ENCODE measurements at places on chromosomes 1 and 21.
A peak's percentile ranks its signal among the peaks of the same experiment; 100 is the strongest.

- no peak for DNase-seq
These were observed 22.9 kb downstream of the HTR1D start for GRCh38 chr1:23194119-23194984.

DNA sequence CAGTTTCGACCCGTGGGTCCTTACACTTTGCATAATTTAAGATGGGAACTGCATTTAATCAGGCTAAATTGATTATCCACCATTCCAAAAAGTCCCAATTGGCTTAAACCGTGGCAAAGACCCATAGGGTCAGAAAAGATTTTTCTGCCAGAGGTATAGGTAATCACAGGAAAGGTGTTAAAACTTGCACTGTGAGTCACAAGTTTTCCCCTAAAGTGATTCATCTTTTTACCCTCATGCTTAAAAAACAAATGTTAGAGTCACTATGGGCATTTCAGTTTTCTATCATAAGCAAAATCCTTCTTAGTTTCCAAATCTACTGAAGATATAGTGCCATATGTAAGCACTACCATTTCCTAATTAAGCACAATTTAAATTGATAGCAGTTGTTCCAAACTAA is 1079.8 kb downstream of the ADGRL2 start:
- DNase-seq = no peak

- DNase-seq = peak; percentile 13
These were observed 162.7 kb upstream of the COL6A1 start for GRCh38 chr21:45818904-45819285.

DNA sequence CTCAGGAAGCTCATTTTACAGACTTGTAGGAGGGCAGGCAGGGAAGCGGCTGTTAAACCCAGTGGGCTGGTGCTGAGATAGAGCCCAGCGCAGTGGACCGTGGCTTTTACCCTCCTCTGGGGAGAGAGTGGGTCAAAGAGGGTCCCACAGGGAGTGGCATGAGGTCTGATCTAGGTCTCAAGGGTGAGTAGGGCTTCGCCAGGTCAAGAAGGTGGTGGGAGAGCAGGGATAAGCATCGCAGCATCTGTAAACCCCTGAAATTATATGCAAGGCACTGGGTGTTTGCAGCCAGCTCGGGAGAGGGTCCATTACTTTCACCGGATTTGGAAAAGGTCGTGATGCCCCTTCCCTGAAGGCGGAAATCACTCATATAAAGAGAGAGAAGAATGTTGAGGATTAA is 89.1 kb downstream of the ZSCAN20 start:
- no peak for DNase-seq

DNA sequence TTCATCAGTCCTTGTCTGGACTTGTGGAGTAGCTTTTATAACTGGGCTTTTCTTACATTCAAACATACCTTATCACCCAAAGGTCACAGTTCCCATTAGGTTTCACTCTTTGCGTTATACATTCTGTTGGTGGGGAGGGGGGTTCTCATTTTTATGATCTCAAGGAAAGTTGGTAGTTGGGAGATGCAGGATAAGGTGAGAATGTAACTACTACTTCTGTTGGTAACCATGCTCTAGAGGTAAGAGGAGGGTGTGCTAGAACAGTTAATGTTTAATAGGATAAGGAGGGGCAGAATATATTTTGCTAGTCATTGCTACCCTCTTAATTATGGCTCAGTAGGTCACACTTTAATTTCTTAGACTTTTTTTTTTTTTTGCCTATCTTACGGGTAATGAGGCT is 10.7 kb downstream of the YBX1 start:
- DNase-seq = no peak
